Naive thymus-derived CD8-positive, alpha-beta T cell (primary cell): ENCODE measurements at places on chromosomes 7 and 10.
A peak's percentile ranks its signal among the peaks of the same experiment; 100 is the strongest.

- DNase-seq = no peak
Measured at GRCh38 chr10:25300073-25300472, 125.3 kb downstream of the GPR158 start.

DNA sequence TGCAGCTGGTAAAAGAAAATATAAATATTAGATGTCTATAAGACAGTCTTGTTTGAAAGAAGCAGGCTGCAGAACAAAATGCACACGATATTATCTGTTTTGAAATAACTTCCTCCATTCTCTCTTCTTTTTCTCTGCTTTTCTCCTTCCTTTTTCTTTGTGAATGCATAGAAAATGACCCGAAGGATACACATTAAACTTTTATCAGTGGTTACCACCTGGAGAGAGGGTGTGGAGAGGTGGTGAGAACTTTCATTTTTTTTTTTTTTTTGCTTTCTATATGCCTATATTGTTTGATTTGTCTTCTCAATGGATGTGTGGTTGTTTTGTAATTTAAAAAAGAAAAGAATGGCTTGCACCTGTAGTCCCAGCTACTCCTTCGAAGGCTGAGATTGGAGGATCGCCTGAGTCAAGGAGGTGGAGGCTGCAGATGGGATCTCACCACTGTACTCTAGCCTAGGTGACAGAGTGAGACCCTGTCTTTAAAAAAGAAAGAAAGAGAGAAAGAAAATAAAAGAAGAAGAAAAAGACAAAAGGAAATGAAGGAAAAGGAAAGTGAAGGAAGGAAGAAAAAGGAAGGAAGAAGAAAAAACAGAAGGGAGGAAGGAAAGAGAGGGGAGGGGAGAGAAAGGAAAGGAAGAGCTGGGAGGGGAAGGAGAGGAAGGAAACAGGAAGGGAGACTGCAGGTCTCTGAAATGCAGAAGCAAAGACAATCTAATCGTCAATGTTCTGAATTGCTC, 64.4 kb downstream of the SAMD9 start:
- no peak for DNase-seq

- no peak for DNase-seq
Measured at GRCh38 chr7:2289111-2289586, 25.1 kb downstream of the SNX8 start.

DNA sequence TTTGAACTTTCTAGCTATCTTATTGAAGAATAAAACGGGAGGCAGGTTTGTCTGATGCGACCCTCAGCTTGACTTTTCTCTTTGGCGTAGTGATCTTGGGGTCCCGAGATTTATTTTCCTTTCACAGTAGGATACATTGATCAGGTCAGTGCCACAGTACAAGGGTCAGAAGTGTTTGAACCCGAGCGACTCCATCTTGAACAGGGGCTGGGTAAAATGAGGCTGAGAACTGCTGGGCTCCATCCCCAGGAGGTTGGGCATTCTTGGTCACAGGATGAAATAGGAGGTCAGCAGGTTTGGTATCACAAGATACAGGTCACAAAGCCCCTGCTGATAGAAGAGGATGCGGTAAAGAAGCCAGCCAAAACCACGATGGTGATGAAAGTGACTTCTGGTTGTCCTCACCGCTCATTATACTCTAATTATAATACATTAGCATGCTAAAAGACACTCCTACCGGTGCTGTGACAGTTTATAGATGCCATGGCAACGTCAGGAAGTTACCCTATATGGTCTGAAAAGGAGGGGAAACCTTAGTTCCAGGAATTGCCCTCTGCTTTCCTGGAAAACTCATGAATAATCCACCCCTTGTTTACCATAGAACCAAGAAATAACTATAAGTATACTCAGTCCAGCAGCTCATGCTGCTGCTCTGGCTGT, 3.0 kb upstream of the TECPR1 start:
- DNase-seq = no peak

GRCh38 chr10:7410301-7410861, 453 bp downstream of the SFMBT2 start:
- peak; percentile 24 for DNase-seq

- no peak for DNase-seq
Measured at GRCh38 chr7:3005257-3005656, 38.4 kb downstream of the CARD11 start.

- DNase-seq = no peak
Measured at GRCh38 chr10:120541984-120542383, 85.0 kb downstream of the PLPP4 start.

- no peak for DNase-seq
Measured at GRCh38 chr10:16648366-16648765, 126.7 kb upstream of the C1QL3 start.

- peak; percentile 15 for DNase-seq
Measured at GRCh38 chr10:21675157-21675796, 141.2 kb downstream of the MLLT10 start.
